ENCODE measurements at places on chromosomes 1 and 21.
A peak's percentile ranks its signal among the peaks of the same experiment; 100 is the strongest.

GRCh38 chr1:219050086-219050821, 123.4 kb upstream of the LYPLAL1 start:
- DNase-seq, result no peak

GRCh38 chr1:37893673-37894072, 34.3 kb upstream of the MTF1 start:
- DNase-seq, result no peak

DNA sequence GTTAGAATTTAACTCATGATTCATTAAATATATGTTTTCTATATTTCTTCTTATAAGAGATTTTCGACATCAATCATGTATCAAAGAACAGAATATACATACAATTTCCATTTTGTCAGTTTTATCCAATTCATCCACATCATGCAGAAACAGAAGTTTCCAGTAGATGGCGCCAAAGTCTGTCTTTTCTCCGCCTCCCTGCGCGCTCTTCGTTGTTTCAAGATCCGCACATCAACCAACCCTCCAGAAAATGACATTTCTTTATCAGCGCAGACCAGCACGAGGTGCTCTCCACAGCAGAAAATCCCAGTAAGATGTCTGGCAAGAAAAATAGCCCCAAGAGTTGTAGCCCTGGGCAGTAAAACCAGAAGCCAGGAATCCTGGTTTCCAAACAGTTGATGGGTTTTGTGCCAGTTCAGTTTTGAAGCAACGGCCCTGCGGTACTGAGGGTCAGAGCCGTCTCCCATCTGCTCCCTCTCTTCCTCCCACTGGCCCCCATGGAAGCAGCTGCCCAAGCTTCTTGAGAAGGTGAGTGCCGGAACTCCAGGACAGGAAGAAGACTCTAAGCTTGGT, 38.6 kb upstream of the GPR137B start:
- DNase-seq, result peak; percentile 71

- no peak for DNase-seq
These were observed 98.4 kb downstream of the DIRAS3 start for GRCh38 chr1:67952071-67952470.
